ENCODE measurements at places on chromosomes 13 and 19.

- DNase-seq = no peak
Measured at GRCh38 chr13:72692884-72693514, 34.4 kb downstream of the MZT1 start.

GRCh38 chr19:1057176-1057855 is 9.7 kb upstream of the ARHGAP45 start:
- DNase-seq = peak; percentile 50

GRCh38 chr19:57317503-57317902 is 2.8 kb upstream of the ZNF543 start:
- no peak for DNase-seq

- DNase-seq = no peak
Measured at GRCh38 chr13:25771641-25772478, 280.0 kb downstream of the SHISA2 start.

GRCh38 chr19:4597975-4598671 is 38.6 kb upstream of the SEMA6B start:
- DNase-seq = no peak

GRCh38 chr19:43749898-43750297 is 4.9 kb downstream of the SMG9 start:
- no peak for DNase-seq

DNA sequence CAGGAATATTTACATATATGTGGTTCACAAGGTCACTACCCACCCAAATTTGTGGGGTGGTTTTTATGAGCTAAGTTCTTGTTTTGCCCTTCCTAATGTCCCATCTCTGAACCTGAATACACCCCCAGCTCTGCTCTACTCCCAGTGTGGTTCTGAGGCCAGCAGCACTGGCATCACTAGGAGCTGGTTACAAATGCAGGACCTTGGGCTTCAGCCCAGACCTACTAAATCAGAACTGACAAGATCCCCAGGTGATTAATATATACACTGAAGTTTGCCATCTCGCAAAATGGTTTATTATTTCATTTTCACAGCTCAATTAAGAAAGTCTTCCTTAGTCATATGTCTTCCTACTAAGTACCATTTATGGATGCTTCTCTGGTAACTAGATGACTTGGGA is 67.9 kb downstream of the FOXO1 start:
- no peak for DNase-seq

- DNase-seq = no peak
Measured at GRCh38 chr19:45593520-45593919, 8.5 kb downstream of the GPR4 start.

- no peak for DNase-seq
Measured at GRCh38 chr13:27081893-27082679, 89.5 kb downstream of the USP12 start.

GRCh38 chr19:57559008-57559403 is 657 bp downstream of the ZNF550 start:
- peak; percentile 10 for DNase-seq

- no peak for DNase-seq
Measured at GRCh38 chr19:33298146-33298911, 4.0 kb downstream of the CEBPA start.

- DNase-seq = no peak
Measured at GRCh38 chr19:49014123-49014869, 2.6 kb downstream of the LHB start.

GRCh38 chr13:34300559-34300958 is 482.6 kb downstream of the RFC3 start:
- DNase-seq = no peak

GRCh38 chr19:27720155-27720554 is 1492.8 kb downstream of the UQCRFS1 start:
- DNase-seq = no peak

DNA sequence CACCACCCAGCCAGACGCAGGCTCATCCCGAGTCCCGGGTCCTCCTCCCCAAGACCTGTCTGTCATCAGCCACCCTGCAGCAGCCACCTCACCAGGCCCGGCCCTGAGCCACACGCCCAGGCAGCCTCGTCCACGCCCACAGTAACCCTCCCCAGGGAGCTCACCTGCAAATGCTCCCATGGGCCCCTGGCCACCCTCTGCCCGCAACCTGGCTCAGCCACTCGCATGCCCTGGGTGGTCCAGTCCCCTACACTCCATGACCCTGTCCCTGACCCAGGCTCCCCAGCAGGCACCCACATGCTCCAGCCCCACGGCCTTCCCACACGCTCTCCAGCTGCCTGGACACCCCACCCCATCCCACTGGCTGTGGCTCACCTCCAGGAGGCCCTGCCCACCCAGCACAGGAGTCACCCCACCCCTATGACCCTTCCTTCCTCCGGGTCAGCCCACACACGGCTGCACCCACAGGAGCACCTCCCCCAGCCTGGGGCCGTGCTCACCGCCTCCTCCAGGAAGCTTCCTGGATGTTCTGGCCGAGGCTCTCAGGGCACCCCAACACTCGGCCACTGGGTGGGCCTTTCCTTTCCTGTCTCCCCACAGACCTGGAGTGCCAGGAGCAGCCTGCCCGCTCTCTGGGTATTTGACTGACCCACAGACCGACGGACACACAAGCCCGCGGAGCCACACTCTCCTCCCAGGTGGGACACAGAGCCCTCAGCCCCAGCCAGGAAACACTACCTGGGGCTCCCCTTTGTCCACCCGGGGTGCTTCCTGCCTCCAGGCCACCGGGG is 3.6 kb downstream of the TMEM259 start:
- DNase-seq = peak; percentile 42

DNA sequence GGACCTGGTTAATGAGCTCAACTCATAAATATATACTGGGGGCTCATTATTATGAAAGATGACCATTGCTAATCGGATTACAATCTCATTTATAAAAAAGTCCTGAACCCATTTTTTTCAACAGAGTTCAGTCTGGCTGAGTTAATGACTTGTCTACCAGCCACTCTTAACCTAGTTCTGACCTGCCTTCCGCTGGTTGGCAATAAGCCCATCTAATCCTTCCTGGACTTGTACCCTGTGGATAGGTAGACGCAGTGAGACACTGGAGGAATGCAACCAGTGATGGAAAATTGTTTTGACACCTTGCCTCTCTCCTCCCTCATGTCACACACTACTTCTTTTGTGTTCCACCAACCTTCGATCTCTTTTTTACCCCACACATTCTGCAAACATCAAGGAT is 279.9 kb downstream of the FOXO1 start:
- DNase-seq = no peak

DNA sequence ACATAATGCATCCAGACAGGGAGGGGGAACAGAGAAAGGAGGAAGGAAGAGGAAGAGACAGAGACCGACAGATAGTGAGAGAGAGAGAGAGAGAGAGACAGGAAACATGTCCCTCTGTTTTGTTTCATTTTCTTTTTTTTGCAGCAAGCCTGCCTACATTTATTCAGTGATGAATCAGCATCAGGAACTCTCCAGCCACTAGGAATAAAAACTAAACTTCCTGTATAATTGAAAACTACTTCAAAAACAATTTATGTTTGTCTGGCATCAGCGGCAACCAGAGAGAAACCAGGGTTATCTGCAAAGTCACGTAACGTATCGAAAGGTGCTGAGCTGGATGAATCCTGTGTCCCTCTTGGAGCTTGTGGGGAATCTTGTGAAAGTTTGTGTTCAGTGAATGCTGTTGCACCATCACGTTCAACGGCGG is 148.6 kb upstream of the SOX21 start:
- DNase-seq = peak; percentile 37

GRCh38 chr19:37899966-37900365 is 6.4 kb downstream of the WDR87 start:
- DNase-seq = no peak

GRCh38 chr19:32631381-32631780 is 43.6 kb downstream of the ANKRD27 start:
- no peak for DNase-seq

- DNase-seq = no peak
Measured at GRCh38 chr13:29845440-29846056, 4.9 kb downstream of the UBL3 start.

- DNase-seq = peak; percentile 43
Measured at GRCh38 chr13:40776681-40777165, 5.7 kb upstream of the MRPS31 start.

DNA sequence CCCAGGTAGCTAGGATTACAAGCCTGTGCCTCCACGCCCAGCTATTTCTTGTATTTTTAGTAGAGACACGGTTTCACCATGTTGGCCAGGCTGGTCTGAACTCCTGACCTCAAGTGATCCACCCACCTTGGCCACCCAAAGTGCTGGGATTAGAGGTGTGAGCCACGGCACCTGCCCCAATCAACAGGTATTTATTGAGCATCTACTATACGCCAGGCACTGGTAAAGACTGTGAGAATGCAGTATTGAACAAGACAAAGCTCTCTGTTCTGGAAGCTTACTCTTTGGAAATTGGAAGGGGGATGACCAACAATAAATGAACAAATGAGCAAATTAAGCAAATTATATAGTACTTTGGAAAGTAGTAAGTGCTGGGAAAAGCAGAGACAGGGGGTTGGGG is 21.4 kb upstream of the ERCC1 start:
- no peak for DNase-seq

- no peak for DNase-seq
Measured at GRCh38 chr13:44142540-44142867, 231.1 kb upstream of the SERP2 start.

GRCh38 chr19:4376991-4377781 is 23.2 kb downstream of the SH3GL1 start:
- no peak for DNase-seq

- no peak for DNase-seq
Measured at GRCh38 chr19:33064792-33065550, at the start of gene RHPN2. RHPN2 (minus strand) TSS chr19:33064888; CDS start chr19:33064852, 36 bp downstream.

GRCh38 chr13:26584713-26585112 is 27.2 kb downstream of the WASF3 start:
- DNase-seq = peak; percentile 37

DNA sequence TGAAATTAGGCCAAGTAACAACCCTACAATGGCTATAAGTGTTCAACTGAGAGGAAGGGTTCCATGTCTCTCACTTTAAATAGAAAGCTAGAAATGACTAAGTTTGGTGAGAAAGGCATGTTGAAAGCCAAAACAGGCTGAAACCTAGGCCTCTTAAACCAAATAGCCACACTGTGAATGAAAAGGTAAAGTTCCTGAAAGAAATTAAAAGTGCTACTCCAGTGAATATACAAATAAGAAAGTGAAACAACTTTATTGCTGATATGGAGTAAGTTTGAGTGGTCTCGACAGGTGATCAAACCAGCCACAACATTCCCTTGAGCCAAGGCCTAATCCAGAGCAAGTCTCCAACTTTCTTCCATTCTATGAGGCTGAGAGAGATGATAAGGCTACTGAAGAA is 209.6 kb downstream of the KLF12 start:
- no peak for DNase-seq

DNA sequence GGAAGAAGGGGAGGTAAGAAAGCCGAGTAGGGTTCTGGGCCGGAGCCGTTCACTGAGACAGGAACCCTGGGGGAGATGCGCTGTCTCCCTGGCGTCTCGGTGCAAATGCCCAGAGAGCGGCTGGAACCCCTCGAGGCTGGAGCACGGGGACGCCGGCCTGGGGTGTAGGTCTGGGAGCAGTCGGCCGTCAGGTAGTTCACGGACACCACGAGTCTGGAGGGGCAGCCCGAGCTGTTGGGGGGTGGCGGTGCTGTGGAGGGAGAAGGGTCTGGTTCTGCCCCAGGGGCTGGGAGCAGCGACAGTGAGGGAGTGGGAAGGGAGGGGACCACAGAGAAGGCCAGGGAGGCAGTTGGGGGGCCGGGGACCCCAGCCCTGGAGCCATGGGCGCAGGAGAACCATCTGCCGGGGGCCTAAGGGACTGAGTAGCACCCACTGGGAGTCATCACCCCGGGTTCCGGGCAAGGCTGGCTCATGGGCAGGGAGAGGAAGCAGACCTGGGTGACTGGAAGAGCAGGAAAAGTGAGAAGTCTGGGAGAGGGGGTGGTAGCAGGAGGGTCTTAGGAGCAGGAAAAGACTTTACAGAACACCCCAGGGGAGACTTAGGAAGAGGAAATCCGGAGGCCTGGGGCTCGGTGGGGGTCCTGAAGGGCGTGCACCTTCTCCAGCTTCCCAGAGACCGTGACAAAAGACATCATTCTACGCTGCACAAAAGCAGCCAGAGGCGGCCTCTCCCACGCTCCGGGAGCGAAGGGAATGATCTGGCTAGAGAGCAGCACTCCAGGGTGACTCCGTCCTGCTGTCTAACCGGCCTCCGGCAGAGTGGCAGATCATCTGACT is 173.1 kb upstream of the SOX1 start:
- DNase-seq = peak; percentile 37

DNA sequence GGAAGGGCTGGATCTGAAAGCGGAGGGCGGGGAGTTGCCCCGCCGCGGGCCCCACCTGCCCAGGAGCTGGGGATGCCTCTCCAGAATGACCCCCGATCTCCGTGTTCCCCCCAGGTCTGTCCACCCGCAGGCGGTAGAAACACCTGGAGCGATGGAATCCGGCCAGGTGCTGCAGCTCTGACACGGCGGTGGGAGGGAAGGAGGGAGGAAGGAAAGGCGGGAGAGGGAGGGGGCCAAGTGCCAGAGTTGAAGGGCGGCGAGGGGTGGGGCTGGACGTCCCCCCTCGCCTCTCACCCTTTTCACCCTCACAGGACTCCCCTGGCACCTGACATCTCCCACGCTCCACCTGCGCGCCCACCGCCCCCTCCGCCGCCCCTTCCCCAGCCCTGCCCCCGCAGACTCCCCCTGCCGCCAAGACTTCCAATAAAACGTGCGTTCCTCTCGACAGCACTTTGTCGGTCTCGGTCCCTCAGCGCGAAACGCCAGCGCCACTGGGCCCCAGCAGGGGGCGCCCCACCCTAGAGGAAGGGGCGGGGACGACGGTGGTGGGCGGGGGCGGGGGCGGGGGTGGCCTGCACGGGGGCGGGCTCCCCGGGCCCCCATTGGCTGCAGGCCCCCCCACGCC is 337 bp upstream of the FXYD7 start:
- peak; percentile 46 for DNase-seq

DNA sequence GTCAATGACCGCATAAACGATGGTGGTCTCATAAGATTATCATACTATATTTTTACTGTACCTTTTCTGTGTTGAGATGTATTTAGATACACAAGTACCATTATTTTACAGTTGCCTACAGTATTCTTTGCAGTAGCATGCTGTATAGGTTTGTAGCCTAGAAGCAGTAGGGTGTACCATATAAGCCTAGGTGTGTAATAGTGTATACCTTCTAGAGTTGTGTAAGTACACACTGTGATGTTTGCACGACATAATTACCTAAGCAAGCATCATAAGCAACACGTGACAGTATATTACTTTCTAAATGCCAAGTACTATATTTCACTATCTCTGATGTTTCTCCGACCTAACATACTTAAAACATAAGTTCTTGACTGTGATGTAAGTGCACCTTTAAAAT is 2.7 kb downstream of the LPAR6 start:
- no peak for DNase-seq

Measured in kidney capillary endothelial cell (primary cell).